Breast epithelium (tissue), 4 donors: ENCODE measurements at places on chromosomes 7 and 10. TPM values are rescaled to one million over a fixed set of nuclear protein-coding genes. Genes with fewer than 3 reads are reported as not detected.

Gene HEPACAM2
- total RNA-seq, result 4.4 TPM

- H3K4me3 ChIP-seq, result no peak overlapping the region
- peaks cover under 1% of the 10 kb centered on the region for H3K27me3 ChIP-seq
- no peak overlapping the region for H3K27ac ChIP-seq
- H3K4me1 ChIP-seq, result no peaks in the 10 kb centered on the region
- no peak for DNase-seq
- H3K36me3 ChIP-seq, result no peaks in the 10 kb centered on the region
Measured at GRCh38 chr7:154880513-154880912, 122.4 kb downstream of the PAXIP1 start.

GRCh38 chr7:78751253-78751652, 702.2 kb downstream of the MAGI2 start:
- H3K27me3 ChIP-seq, result no peaks in the 10 kb centered on the region
- H3K27ac ChIP-seq, result no peak overlapping the region
- no peaks in the 10 kb centered on the region for H3K36me3 ChIP-seq
- H3K4me1 ChIP-seq, result no peaks in the 10 kb centered on the region

- H3K4me3 ChIP-seq, result no peak overlapping the region
- no peaks in the 10 kb centered on the region for H3K36me3 ChIP-seq
- H3K27me3 ChIP-seq, result no peaks in the 10 kb centered on the region
- no peak overlapping the region for H3K27ac ChIP-seq
- no peak for DNase-seq
Measured at GRCh38 chr7:142557971-142558582, 191.2 kb upstream of the PRSS1 start.

GRCh38 chr10:23613900-23614299, 175.0 kb downstream of the OTUD1 start:
- H3K4me3 ChIP-seq, result no peak overlapping the region
- no peak for DNase-seq
- H3K27me3 ChIP-seq, result no peaks in the 10 kb centered on the region
- no peaks in the 10 kb centered on the region for H3K4me1 ChIP-seq
- H3K27ac ChIP-seq, result no peak overlapping the region
- H3K36me3 ChIP-seq, result no peaks in the 10 kb centered on the region

Gene DOCK1
- 101 TPM for total RNA-seq

DNA sequence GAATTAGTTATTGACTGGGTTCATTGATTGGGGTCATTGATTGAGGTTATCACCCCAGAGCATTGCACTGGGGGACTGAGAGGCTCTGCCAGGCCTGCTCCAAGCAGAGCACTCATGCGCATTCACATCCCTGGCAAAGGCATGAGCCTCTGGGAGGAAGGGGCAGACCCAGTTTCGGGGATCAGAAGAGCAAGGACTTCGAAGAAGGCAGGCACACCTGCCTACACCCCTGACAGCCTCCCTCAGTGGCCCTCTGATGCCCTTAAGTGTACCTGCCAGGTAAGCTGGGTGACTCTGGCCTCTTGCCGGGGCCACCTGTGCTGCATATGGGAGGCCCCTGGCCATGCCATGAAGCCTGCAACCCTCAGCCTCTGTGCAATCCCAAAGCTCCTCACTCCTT, 181.1 kb downstream of the PTPN20 start:
- no peaks in the 10 kb centered on the region for H3K36me3 ChIP-seq
- no peak for DNase-seq
- no peak overlapping the region for H3K27ac ChIP-seq
- no peak overlapping the region for H3K4me3 ChIP-seq

- H3K4me3 ChIP-seq, result no peak overlapping the region
- no peak for DNase-seq
- H3K36me3 ChIP-seq, result no peaks in the 10 kb centered on the region
- H3K27ac ChIP-seq, result no peak overlapping the region
Measured at GRCh38 chr10:22564060-22564459, 150.3 kb downstream of the PIP4K2A start.

GRCh38 chr7:32891043-32891799, at the start of gene KBTBD2:
Gene KBTBD2 (minus strand): TSS chr7:32891760. CDS start chr7:32879604, 12,156 bp downstream.
- H3K36me3 ChIP-seq, result no peaks in the 10 kb centered on the region
- H3K27ac ChIP-seq, result peak within 1 kb of the TSS; percentile 100
- H3K4me1 ChIP-seq, result peaks cover 3% of the 10 kb centered on the region
- DNase-seq, result peak; percentile 56
- no peaks in the 10 kb centered on the region for H3K27me3 ChIP-seq

DNA sequence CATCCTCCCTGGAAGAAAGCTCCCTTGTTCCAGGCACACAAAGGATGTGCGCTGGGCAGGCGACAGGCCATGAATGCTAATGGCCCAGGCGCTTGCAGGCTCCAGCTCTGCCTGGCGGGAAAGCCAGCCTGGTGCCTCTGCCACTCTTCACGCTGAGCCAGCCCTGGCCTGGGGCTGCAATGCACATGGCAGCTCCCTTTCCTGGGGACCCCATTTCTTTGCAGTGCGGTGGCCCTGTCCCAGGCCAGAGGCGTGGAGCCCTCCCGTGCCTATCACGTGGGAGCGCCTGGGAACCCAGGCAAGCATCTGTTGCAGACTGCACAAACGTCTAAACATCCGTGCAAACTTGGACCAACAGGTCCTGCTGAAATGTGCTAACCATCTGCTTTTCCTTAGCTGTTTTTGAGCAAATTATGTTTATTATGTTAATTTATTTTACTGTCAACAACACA, 152.1 kb upstream of the LYZL2 start:
- H3K27me3 ChIP-seq, result no peaks in the 10 kb centered on the region
- no peaks in the 10 kb centered on the region for H3K36me3 ChIP-seq
- no peak for DNase-seq
- H3K4me3 ChIP-seq, result no peak overlapping the region

Gene NEURL1
- total RNA-seq, result 0.33 TPM

Gene NACAD
- total RNA-seq, result 7.5 TPM

- DNase-seq, result no peak
- no peak overlapping the region for H3K27ac ChIP-seq
- H3K27me3 ChIP-seq, result no peaks in the 10 kb centered on the region
- H3K4me3 ChIP-seq, result no peak overlapping the region
- H3K4me1 ChIP-seq, result peaks cover 7% of the 10 kb centered on the region
Measured at GRCh38 chr7:49771427-49772176, 1.8 kb upstream of the VWC2 start.

GRCh38 chr7:119664601-119665000, 608.4 kb upstream of the KCND2 start:
- no peak overlapping the region for H3K27ac ChIP-seq
- no peaks in the 10 kb centered on the region for H3K36me3 ChIP-seq
- no peaks in the 10 kb centered on the region for H3K4me1 ChIP-seq

GRCh38 chr10:69502589-69502988, 51.3 kb downstream of the TSPAN15 start:
- H3K36me3 ChIP-seq, result no peaks in the 10 kb centered on the region
- H3K27ac ChIP-seq, result no peak overlapping the region
- H3K4me1 ChIP-seq, result no peaks in the 10 kb centered on the region
- no peak for DNase-seq
